Left kidney (tissue), 8 donors: ENCODE measurements at places on chromosomes 1 and 21.

GRCh38 chr1:160963521-160963920, 8.9 kb upstream of the ITLN2 start:
- no peak for DNase-seq

DNA sequence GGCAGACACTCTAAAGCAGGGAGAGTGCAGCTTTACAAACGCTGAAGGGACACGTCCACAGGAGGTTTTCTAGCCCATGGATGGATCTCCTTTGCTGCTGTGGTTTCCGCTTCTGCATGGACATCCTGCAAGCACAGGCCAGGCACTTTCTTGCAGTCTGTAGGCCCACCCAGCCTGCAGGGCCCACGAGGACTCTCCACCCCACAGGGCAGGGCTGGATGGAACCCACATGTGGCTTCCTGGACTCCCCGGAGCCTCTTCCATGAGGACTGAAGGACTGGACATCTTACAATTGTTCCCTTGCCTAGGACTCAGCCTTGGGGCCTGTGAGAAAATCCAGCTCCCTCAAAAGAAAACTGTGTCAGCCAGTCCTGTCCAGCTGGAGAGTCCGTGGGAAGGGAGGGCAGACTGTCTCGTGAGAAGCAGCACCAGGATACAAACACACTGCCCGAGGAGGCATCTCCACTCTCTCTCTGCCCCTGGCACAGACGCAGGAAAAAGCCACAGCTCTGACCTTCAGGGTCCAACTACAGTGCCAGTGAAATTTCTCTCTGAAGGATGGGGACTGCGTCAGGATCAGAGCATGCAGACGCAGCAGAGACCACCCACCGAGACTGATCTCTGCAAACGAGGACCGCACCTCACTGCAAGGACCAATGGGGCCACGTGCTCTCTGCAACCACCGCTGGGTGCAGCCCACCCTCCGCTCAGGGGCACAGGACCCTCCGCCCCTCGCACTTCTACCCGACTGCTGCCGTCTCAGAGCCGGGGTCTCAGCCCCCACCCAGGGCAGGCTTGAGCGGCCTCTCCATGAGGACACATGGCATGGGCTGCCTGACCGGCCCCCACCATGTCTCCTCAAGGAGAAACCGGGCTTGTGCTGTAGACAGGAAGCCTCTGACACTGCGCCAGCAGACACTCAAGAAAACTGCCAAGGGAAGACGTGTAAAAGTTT, 130.1 kb downstream of the NPHP4 start:
- DNase-seq = no peak

DNA sequence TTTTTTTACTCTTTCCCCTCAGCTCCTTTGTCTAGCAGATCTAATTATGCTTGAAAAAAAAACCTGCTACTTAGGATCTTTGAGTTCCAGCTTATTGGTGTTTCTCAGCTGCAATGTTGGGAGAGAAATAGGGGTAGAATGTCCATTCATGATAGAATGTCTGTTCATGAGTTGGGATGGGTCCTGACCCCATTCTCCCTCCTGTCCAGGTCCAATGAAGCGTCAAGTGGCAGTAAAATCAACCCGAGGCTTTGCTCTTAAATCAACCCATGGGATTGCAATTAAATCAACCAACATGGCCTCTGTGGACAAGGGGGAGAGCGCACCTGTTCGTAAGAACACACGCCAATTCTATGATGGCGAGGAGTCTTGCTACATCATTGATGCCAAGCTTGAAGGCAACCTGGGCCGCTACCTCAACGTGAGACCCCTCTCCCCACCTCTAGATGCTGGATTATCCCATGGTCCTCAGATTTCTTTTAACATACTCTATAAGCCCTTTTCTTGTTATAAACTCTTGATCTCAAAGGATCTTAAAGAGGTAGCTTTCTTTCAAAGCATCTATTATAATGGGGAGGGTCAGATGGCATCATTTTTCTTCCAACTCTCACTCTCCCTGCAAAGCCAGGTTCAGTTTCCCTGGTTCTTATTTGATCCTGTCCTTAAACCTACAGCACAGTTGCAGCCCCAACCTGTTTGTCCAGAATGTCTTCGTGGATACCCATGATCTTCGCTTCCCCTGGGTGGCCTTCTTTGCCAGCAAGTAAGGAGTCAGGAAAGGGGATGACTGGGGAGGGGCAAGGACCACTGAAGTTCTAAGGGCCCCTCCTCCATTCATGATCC, 11.1 kb downstream of the CERS2 start:
- no peak for DNase-seq

DNA sequence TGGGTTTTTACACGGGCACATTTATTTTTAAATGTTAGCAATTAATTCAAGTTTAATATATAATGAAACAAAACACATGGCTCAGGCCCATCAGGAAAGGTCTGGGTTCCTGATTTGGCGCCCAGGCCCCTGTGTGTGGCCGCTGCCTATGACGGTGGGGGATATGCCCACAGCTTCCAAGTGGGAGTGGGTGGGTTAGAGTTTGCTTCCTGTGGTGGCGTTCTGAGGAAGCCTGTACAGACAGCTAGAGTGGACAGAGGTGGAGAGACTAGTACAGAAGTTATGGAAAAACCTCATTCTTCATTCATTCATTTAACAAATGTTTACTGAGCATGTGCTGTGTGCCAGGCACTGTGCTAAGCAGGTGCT, 22.4 kb upstream of the EPS8L3 start:
- DNase-seq = no peak

DNA sequence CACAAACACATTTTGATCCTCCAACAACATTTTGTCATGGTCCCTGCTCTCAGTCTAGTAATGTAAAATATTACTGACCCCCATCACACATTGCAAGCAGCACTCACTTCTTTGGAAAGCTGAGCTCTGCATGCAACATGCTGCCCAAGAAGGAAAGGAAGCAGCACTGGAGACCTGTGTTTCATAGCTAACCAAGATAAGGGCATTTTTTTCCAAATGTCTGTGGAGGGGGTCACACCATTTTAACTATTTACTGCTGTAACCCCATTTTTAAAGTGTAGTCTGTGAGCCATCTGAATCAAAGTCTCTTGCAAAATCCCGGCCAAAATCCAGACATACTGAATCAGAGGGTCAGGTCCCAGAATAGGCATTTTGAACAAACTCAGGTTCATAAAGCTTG, 4.5 kb upstream of the RASSF5 start:
- DNase-seq = no peak

DNA sequence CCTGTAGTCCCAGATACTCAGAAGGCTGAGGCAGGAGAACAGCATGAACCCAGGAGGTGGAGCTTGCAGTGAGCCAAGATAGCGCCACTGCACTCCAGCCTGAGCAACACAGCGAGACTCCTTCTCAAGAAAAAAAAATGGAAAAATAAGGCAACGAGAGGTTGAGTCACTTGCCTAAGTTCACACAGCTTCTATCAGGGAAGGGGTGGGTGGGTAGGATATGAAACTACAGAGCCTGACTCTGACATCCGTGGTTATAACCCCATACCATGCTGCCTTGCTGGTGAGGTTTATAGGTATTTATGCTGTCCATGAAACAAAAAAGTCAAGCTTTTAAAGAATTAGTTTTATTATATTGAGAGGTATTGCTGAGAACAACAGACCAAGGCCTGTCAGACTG, 61.5 kb upstream of the RAB4A start:
- no peak for DNase-seq

- DNase-seq = no peak
These were observed 27.5 kb downstream of the SLC2A1 start for GRCh38 chr1:42931108-42931539.

DNA sequence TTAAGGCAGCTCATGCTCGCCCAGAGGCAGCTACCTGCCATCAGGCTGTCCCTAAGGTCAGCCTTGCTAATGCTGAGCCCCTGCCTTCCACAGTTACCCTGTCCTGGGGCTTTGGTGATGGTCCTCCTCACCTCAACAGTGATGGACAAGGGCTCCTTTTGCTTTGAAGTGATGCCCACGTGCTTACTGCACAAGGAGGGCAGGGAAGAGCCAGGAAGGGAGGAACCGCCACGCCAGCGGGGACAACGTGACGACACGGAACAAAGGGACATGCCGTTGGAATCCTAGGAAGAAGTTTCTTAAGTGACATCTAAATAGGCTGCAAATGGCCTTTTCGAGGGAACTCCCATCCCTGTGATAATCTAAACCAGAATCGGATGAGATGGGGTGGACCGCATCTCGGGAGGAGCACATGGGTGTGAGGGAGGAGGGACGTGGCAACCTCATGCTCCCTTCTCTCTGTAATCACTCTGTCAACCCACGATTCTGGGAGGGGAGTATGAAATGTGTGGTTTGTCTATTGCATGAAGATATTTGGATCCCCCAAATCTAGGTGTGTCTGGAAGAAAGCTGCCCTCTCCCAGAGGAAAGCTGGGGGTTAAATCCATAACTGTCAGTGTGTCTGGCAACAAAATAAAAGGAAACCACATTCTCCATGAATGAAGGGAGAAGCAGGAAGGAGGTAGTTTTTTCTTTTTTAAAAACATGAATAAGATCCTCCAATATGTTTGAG, 110.9 kb upstream of the IRF2BP2 start:
- DNase-seq = no peak

DNA sequence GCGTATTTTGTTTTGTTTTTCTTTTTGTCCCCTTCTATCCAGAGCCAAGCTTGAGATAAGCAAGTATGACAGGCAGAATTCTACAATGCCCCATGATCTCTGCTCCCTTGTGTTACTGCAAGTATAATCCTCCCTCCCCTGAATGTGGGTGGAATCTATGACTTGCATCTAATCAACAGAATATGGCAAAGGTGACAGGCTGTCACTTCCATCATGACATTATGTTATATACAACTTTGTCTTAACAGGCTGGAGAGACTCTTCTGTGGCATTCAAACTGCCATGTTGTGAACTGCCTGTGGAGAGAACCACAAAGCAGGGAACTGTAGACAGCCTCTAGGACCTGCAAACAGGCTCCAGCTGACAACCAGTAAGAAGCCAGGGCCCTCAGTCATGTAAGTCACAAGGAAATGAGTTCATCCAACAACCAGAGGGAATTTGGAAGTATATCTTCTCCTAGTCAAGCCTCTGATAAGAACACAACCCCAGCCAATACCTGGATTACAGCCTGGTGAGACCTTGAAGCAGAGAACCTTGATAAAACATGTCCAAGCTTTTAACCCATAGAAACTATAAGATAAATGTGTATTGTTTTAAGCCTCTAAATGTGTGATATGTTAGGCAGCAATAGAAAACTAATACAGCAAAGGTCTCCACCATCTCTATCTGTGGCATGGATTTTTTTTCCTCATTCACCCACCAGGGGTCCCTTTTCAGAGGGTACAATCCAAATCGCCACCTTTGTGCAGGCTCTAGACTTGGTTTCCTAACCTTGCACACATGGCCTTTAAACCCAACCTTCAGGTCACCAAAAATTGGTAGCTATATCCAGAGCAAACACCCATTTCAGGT, 5.7 kb upstream of the C1orf162 start:
- DNase-seq = no peak

GRCh38 chr21:18382141-18382540, 21.4 kb downstream of the TMPRSS15 start:
- no peak for DNase-seq

DNA sequence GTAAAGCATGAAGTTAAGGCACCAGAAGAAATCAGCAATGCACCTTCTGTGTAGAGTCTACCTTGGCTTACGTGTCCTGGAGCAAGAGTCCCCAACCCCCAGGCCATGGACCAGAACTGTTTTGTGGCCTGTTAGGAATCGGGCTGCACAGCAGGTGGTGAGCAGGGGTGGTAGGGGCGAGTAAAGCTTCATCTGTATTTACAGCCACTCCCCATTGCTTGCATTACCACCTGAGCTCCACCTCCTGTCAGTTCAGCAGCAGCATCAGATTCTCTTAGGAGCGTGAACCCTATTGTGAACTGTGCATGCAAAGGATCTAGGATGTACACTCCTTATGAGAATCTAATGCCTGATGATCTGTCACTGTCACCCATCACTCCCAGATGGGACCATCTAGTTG, 21.5 kb downstream of the ZMYND12 start:
- DNase-seq = no peak

GRCh38 chr1:191065346-191065745, 587.7 kb upstream of the BRINP3 start:
- no peak for DNase-seq

DNA sequence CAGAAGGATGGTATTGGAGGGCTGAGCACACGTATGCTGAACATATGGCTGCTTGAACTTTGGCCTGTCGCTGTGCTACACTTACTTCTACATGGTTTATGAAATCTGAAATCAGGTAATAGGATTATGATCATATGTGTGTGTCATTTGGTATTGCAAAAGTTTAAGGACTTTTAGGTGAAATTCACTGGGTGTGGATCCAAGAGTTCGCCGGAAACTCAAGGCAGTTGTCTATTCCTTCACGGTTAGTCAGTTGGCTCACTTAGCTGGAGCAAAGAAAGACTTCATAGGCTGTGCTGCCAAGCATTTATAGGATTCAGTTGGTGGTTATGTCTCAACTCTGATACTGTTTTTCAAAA, 927 bp downstream of the UAP1 start:
- DNase-seq = peak; percentile 3

- DNase-seq = no peak
These were observed 7.4 kb downstream of the CD48 start for GRCh38 chr1:160704250-160704649.

DNA sequence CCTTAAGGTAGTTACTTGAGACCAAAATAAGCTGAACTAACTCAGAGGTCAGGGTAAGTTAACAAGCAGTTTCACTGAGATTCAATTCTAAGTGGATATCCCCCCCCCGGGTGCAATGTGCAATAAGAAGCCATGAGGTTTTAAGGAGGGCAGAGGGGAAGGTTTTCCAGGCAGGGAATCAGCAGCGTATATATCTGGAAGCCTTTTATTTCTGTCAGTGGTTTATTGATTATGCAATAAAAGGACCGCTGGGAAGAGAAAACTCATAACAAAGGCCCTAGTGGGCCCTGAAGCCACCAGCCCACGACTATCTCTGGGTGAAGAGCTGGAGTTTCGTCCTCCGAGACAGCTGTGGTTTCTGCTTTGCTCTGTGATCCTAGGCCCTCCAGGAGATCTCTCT, 53.1 kb upstream of the CTPS1 start:
- DNase-seq = no peak

DNA sequence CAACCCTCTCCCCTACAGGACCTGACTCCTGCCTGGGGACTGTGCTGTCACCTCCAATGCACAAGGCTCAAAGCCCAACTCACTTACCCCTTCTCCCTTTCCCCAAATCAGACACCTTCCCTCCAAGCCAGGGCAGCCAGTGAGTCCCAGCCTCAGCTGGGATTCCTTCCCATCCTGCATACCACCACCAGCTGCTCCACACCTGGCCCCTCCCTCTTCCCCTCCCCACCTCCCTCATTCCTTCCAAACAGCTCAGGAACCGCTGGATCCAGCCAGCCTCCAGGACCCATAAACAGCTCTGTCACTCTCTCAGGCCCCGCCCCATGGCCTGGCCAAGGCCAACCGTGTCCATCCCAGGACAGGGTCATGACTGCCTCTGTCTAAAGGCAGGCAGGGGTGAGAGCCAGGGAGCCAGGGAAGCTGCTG, 41.4 kb downstream of the ACOT7 start:
- DNase-seq = no peak

DNA sequence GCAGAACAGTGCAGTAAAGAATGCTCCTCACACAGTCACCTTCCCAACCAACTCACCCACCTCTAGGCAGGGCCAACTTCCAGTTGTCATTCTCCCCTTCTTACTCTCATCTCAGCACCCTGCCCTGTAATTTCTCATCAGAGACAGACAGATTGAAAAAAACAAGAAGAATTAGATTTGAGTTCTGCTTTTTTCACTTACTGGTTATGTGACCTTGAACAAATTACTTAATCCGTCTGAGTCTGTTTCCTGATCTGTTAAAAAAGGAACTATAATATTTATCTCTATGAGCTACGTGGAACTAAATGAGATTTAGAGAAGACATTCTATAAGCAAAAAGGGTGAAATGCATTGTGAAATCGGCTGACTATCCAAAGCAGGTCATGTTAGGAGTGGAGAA, 330.3 kb downstream of the ZNF326 start:
- DNase-seq = no peak

- DNase-seq = no peak
These were observed 36.1 kb upstream of the PDE4B start for GRCh38 chr1:65756616-65757015.
